ENCODE measurements at places on chromosomes 13 and 19. TPM values are rescaled to one million over a fixed set of nuclear protein-coding genes. Genes with fewer than 3 reads are reported as not detected.
A peak's percentile ranks its signal among the peaks of the same experiment; 100 is the strongest.

GRCh38 chr19:2848616-2849015 is 7.3 kb downstream of the ZNF555 start:
- DNase-seq = no peak

DNA sequence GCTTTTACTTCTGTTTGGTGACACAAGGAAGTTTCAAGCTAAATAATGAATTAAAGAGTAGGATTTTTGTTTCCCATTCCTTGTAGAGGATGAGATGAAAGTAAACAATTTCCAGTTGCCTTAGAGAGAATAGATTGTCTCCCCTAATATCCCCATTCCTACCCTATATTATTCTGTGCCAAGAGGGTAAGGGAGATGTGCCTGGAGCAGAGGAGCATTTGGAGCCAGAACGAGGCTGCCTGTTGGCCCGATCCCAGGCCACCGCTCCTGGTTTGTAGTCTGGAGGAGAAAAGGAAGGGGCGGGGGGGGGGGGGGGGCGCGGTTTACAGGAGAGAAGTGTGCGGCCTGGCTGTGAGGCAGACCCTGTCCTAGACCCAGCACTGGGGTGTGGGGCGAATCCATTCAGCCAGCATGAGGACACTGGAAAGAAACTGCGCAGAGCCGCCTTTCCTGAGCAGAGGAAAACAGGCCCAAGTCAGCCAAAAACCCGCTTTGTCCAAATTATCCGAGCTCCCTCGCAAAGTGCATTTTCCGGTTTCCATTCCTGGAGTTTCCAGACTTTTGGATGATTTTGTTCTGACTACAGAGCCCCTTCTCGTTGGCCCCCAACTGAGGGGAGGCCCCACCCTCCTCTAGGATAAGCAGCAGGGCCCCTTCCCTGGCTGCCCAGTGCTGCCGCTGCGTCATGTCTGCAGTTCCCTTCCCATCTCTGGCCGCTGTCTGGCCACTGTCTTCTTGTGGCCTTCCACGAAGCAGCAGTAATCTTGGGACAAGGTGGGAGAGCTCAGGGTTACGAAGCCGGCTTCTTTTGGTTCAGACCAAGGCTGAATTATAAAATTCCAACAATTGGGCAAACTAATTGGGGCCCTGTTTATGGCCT is 23.0 kb downstream of the NFIX start:
- DNase-seq = peak; percentile 83

DNA sequence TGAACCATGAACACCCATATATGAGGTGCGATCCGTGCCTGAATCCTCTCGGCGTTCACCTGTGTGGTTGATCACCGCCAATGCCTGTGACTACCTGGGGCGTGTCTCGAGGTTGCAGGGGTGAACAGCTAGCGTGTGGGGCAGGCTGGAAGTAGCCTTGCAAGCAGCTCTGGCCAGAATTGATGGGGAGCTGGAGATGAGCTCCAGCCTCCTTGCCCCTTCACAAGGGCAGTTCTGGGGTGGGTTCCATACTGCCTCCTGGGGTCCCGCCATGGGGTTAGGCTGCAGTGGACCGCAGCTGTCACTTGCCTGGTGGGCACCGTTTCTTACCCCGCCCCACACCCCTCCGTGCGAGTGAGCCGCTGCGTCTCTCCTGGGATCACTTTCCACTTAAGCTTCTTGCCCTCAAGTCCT is 154.5 kb upstream of the SOX1 start:
- DNase-seq = no peak

DNA sequence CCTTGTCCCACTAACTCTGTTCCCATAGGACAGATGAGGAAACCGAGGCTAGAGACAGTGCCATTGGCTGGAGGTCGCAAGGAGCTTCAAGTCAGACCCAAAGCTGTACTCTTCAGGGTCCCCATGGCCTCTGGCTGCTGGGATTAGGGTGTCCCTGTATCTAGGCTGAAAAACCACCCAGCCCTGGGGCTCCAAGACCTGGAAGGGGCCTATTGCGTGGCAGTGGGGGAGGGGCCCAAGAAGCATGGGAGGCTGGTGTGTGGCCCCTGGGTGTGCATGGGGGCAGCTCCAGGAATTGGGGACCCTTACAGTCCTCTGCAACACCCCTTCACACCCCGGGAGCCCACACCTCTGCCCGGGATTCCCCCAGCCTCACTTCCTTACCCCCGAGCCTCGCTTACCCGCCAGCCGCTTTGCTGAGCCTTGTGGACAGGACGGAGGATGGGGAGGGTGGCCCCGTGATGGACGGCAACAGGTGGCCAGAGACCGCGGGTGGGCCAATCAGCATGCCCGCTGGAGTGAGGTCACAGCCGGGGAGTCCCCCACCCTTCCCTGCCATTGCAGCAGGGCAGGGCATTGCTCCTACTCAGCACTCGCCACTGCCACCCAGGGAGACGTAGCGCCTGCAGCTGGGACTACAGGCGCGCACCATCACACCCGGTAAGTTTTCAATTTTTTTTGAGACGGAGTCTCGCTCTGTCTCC is at the start of gene JSRP1:
TSS of gene JSRP1 (minus strand) at position 436 of the 704 bp plus-strand sequence. CDS start 1,103 bp downstream, outside the sequence.
- no peak for DNase-seq

GRCh38 chr19:4046362-4046691 is 20.4 kb downstream of the ZBTB7A start:
- no peak for DNase-seq

- DNase-seq = no peak
Observed at GRCh38 chr19:29328586-29328985, 115.6 kb upstream of the UQCRFS1 start.

GRCh38 chr19:11204943-11205349 is 7.6 kb upstream of the KANK2 start:
- DNase-seq = no peak

GRCh38 chr19:1151037-1151724 is 22.9 kb downstream of the SBNO2 start:
- no peak for DNase-seq

The IGFL4 gene
- 1.5 TPM for total RNA-seq

The CTXN1 gene
- total RNA-seq = 10.3 TPM

The ZNF667 gene
- 22.2 TPM for total RNA-seq

The GCDH gene
- 20.0 TPM for total RNA-seq
